ENCODE measurements at places on chromosomes 16 and 17. TPM values are rescaled to one million over a fixed set of nuclear protein-coding genes. Genes with fewer than 3 reads are reported as not detected.

DNA sequence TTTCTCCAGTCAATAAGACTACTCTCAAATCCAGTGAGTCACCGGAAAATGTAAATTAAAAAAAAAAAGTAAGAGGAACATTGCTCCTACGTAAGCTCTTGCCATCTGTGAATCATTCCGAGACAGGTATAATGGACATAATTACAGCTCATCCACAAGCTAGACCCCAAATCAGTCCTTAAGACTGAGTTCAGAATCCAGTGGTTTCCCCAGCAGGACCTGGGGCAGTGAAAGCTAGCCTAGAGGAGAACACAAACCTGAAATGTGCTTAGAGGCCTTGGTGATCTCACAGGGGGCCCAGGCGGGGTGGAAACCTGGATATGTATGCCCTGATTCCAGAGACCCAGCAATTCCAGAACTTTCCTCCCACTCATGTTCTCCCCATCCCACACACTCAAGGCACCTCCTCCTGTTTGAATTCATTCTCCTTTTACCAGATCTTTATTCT lies 132.0 kb downstream of the COPRS start:
- peak; percentile 63 for ATAC-seq

DNA sequence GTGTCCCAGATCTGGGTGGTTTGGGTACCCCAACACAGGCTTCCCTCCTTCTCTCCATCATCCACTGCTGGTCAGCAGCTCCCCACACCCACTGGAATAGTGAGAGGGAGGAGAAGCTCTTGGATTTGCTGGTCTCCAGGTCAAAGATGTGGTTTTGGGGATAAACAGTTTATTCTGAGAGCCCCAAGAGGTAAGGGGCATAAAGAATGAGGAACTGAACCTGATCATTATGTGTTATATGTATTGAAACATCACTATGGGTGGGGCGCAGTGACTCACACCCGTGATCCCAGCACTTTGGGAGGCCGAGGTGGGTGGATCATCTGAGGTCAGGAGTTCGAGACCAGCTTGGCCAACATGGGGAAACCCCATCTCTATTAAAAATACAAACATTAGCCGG lies 3.9 kb downstream of the DPEP2 start:
- no peak for ATAC-seq

- ATAC-seq: no peak
These were observed 23.9 kb downstream of the UNK start for GRCh38 chr17:75808549-75808904.

GRCh38 chr17:75288770-75289114 lies 491 bp downstream of the SLC25A19 start:
- ATAC-seq: peak; percentile 34

GRCh38 chr17:2336852-2337543 lies at the start of gene SGSM2:
SGSM2 (plus strand) TSS chr17:2337501; CDS start chr17:2337689, 188 bp downstream.
- ATAC-seq: peak; percentile 45

- no peak for ATAC-seq
These were observed 8.7 kb upstream of the CAPN15 start for GRCh38 chr16:518858-519257.

GRCh38 chr17:40450175-40450574 lies 6.9 kb downstream of the IGFBP4 start:
- no peak for ATAC-seq

The VTN gene
- 0.16 TPM for total RNA-seq

The EPOP gene
- 29.6 TPM for total RNA-seq

- no peak for ATAC-seq
These were observed 10.9 kb upstream of the SPNS3 start for GRCh38 chr17:4422864-4423263.

- ATAC-seq: no peak
These were observed 447.2 kb downstream of the XYLT1 start for GRCh38 chr16:17023606-17024005.

GRCh38 chr16:55169780-55170179 lies 154.2 kb upstream of the IRX6 start:
- no peak for ATAC-seq

The GPR139 gene
- total RNA-seq: not detected

GRCh38 chr16:86865851-86866662 lies 287.7 kb downstream of the FOXL1 start:
- ATAC-seq: no peak

- ATAC-seq: no peak
These were observed 41.2 kb upstream of the HAPSTR1 start for GRCh38 chr16:9050102-9050830.

The BEAN1 gene
- total RNA-seq: not detected

The NR1D1 gene
- 21.8 TPM for total RNA-seq

GRCh38 chr16:57003439-57004386 lies 14.4 kb downstream of the NLRC5 start:
- ATAC-seq: no peak

DNA sequence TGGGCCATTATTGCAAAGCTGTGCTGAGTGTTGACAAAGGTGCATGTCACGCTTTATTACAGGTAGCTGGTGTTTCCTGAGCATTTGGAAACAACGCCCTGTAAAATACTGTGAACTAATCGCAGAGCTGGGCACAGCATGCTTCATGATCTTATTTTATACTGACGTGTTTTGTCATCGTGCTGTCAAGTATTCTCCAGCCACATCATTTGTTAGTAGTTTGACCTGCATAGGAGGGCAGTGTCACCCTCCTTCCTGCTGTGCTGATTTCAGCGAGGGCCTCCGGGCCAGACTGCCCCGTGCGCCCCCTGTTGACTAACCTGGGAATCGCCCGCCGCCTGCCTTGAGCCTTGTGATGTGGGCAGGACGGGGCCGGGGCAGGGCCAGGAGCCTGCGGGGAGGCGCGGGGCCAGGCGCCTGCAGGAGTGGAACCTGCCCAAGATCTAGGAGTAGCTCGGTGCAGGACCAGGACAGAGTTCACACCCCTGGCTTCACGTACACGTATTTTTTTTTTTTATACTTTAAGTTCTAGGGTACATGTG lies 820.7 kb downstream of the KCNJ18 start:
- ATAC-seq: no peak

GRCh38 chr16:86455640-86456039 lies 54.7 kb upstream of the FOXF1 start:
- ATAC-seq: no peak

- ATAC-seq: peak; percentile 99
These were observed 15.0 kb upstream of the RHOT1 start for GRCh38 chr17:32127158-32127897.

DNA sequence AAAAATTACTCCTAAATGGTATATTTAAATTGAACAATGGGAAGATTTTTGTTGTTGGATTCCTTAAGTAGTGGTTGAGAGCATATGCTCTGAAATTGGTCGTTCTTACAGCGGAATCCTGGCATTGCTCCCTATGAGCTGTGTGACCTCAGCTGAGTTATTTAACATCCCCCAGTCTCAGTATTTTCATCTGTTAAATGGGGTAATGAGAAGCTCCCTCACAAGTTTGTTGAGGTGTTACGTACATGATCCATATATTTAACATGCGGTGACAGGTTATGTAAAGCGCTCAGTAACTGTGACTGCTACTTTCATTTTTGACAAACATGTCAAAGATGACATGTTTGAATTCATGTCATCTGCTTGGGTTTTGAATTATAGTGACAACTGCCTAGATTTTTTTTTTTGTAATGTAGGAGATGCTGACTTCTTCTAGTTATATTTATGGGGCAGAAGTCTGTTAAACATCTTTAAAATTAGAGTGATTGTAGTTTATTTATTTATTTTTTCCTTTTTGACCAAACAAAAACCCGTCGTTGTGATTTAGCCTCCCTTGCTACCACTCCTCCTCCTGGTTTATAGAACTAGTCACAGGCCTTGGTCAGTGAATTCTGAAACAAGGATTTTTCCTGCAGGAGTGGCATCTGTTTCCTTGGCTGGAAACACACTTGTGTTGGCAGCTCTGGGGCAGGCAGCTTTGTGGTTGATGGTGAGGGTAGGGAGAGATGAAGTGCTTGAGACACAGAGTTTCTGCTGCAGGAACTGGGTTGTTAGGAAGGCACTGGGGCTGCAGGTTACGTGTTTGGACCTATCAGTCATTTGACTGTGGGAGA lies 268.8 kb downstream of the SNX29 start:
- ATAC-seq: no peak

- no peak for ATAC-seq
These were observed 7.2 kb upstream of the MRPS23 start for GRCh38 chr17:57856792-57857620.

GRCh38 chr17:45939395-45939794 lies 45.0 kb downstream of the MAPT start:
- no peak for ATAC-seq

GRCh38 chr16:17246974-17247732 lies 223.6 kb downstream of the XYLT1 start:
- ATAC-seq: no peak

DNA sequence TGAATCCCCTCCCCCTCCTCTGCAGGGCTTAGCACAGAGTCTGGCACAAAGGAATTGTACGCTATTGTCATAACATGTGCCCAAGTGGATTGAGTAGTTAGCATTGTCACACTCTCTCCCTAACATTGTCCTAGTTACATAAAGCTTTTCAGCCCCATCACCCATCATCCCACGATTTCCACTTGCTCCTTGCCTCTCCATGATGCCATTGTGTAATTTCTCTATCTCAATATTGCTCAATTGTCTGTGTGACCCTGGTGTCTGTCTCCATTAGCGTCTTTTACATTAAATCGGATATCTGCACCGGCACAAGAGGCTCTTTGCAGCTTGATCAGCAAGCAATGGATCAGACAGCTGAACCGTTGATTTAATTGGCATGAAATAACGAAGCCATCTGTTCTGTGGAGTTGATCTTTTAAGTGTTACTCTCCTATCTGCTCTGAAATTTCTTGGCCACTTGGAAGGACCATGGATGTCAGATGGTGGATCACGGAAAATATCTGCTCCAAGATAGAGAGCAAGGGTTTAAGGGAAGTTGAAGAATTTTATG lies 77.0 kb upstream of the HS3ST4 start:
- ATAC-seq: no peak

DNA sequence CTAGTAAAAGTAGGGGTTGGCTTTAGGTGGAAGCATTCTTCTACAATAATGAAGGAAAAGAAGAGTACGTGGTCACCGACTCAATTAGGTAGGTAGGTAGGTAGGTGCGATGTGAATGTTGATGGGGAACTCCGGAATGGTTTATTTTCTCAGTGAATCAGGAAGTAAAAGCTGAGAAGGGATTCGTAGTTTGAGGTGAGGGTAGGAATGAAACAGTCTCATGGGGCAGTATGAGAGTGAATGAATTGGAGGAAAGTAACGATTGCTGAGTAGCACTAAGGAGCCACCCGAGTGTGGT lies 13.9 kb downstream of the PER1 start:
- peak; percentile 56 for ATAC-seq

DNA sequence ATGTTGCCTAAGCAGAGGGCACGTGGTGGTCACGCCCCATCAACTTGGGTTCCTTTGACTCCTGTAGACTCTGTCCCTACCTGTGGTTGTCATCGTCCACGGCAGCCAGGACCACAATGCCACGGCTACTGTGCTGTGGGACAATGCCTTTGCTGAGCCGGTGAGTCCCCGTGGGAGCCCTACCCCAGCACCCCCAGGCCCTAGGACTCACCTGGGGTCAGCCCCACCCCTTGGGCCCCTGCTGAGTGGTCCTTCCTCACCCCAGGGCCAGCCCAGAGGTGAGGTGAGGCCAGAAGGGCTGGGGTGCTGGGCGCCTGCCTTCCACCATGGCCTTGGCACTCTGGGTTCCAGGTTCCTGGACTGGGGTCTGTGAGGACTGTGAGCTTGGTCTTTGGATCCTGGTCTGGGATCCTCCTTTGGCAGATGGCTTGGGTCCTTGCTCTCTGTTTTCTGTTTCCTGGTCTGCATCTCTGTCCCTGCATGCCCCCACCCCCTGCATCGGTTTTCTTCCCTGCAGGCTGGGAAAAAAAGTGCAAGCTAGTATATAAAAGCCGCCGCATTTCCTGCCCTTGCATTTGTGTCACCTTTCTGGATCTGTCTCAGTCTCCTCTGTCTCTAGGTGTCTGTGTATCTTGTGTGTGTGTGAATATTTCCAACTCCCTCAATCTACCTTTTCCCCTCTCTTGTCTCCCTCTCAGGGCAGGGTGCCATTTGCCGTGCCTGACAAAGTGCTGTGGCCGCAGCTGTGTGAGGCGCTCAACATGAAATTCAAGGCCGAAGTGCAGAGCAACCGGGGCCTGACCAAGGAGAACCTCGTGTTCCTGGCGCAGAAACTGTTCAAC lies 17.5 kb downstream of the STAT5A start:
- no peak for ATAC-seq

All from activated T-helper 17 cell treated with anti-CD3 and anti-CD28 coated beads, Interleukin-2, amount 50 U/mL, for 72 hours (primary cell).